HAP-1 (cell line): ENCODE measurements at places on chromosomes 11 and 22.

- DNase-seq, result no peak
These were observed 6.6 kb downstream of the ARRB1 start for GRCh38 chr11:75344761-75345454.

GRCh38 chr11:131815590-131815989, 445.2 kb downstream of the NTM start:
- DNase-seq, result no peak

DNA sequence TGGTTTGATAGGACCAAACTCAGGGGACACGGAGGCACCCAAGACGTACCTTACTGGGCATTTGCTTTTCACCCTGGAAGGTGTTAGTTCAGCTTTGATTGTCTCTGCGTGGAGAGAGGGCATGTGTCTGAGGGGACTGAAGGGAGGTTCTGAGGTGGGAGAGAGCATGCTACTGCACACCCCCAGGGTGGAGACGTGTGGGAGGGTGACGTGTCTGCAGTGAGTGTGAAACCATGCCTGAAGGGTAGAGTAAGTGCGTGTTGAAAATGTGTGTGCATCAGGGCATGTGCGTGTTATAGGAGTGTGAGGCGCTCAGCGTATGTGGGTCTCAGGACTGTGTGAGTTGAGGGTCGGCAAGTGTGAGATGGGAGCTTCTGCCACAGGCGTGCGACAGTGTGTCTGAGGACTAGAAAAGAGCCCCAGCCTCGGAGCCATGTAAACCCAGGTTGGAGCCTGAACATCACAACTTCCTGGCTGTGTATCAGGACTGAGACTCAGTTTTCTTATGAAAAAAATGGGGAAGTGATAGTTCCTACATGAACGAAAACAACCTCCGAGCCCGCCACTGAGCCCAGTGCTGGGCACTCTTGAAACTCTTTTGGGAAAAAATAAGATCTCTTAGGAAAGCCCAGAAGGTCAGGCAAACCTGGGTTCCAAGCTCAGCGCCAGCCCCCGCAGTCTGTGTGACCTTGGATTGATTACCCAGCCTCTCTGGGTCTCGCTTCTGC, 11.8 kb upstream of the KCNJ11 start:
- DNase-seq, result no peak

DNA sequence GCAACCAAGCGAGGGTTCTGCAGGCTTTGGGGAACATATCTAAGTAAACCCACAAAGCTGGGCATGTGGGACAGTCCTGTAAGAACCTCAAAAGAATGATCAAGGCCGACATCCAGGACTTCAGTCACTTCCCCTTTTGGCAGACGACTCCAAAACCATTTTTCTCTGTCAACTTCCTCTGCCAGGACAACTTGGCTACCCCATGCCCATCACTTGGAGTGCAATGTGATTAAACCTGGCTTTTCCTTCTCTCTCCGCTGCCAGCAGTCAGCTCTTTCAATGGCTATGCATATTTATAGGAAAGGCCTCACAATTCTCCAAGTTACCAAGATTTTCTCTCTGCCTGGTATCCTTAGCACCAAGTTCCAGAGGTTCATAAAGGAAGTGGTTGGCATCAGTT, 78.9 kb downstream of the C11orf58 start:
- no peak for DNase-seq

- no peak for DNase-seq
These were observed 59.7 kb upstream of the GDPD4 start for GRCh38 chr11:77361184-77361583.

GRCh38 chr22:33842006-33842354, 78.3 kb downstream of the LARGE1 start:
- no peak for DNase-seq

DNA sequence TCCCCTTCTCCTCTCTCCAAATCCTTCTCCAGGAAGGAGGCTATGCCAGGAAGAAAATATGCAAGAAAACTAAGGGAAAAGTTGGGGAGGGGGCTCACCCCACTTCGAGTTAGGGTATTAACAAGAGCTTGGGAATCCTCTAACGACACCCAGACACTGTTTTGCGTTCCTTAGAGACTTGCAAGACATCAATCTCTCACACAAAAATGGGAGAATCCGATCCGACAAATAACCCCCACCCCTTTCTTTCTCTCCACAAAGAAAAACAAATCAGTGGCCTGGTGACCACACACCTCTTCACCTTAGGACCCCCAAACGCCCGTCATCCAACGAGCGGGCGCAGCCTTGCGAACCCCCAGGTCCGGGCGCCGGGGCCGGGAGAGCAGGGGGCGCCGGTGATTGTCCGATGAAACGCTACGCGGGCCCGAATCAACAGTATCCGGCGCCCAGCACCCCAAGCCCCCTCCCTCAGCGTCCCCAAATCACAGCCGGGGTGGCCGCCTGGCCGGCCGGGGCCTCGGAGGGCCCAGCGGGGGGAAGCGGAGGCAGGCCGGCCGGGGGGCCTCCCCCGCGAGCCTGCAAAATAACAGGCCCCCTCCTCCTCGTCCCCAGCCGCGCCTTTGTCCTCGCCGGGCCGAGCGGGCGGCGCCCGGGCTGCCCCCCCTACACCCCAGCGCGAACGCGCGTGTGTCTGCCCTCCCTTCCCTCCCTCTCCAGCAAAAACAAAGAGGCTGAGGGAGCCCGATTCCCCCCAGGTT, 690 bp downstream of the CSNK1E start:
- peak; percentile 10 for DNase-seq
